ENCODE measurements at places on chromosomes 1 and 21.

DNA sequence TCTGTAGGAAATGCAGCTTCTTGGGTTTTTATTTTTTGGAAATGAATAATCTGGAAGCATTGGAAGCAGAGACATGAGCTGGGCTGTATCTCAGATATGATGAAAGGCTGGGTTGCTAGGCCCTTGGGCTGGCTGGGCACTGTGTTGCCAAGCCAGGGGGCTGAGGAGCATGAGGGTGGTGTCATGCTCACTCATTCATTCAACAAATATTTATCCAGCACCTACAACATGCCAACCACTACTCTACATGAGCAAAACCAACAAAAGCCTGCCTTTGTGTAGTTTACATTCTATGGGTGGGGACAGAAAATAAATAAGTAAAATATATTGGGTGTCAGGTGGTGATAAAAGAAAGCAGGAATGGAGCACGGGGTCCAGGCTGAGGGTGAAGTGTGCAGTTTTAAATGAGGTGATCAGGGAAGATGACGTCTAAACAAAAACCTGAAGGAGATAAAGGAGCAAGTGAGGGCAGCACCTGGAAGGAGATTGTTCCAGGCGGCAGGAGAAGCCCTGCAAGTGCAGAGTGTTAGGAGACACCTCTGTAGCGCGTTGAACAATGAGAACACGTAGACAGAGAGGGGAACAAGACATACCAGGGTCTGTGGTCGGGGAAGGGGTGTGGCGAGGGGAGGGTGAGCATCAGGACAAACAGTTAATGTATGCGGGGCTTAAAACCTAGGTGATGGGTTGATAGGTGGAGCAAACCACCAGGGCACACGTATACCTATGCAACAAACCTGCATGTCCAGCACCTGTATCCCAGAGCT lies 10.9 kb downstream of the TAGLN2 start:
- H3K27me3 ChIP-seq: no peaks in the 10 kb centered on the region
- DNase-seq: no peak
- peaks cover 30% of the 10 kb centered on the region for H3K4me1 ChIP-seq
- peaks cover 3% of the 10 kb centered on the region for H3K36me3 ChIP-seq
- H3K4me3 ChIP-seq: no peak overlapping the region
- peak overlapping the region; percentile 29 for H3K27ac ChIP-seq

DNA sequence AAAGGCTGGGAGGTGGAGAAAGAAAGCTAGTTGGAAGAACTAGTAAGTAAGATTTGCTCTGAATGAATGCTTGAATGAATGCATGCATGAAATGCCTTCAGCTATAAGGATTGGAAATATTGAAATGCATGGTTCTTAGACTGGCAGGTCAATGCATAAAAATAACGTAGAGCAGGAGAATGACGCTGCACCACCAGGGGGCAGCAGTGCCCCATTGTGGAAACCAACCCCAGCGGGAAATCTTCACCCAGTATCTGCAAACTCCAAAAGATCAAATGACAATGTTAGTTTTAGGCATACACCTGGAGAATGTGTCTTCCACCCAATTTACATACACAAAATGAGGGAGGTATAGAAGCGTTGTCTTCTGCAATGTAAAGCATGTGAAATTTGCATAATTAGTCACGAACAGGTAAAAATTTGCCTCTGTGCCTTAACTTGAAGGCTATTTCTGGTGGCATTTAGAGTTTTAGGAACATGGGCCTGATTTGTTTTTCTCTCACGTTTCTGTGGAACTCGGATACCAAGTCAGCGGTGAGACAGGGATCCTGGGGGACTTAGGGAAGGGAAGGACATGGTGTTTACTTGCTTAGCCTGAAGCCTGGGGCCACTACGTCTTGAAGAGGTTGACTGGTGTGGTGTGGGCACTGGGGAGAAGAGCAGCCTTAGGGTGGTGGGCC lies 78.6 kb downstream of the HHAT start:
- no peak overlapping the region for H3K27ac ChIP-seq
- H3K4me1 ChIP-seq: no peaks in the 10 kb centered on the region
- H3K4me3 ChIP-seq: no peak overlapping the region

DNA sequence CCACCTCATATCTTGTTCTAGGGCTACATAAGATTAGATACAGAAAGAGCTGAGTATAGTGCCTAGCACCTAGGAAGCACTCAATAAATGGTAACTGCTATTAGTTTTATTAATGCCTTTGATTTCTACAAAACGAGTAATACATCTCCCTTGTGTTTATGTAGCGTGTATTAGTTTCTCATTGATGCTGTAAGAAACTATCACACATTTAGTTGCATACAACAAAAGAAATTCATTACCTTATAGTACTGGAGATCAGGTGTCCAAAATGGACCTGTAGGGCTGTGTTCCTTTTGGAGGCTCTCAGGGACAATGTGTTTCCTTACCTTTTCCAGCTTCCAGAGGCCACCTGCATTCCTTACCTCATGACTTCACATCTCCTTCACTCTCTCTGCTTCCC lies 961 bp upstream of the ERO1B start:
- no peak overlapping the region for H3K4me3 ChIP-seq
- H3K27ac ChIP-seq: peak overlapping the region; percentile 89
- H3K4me1 ChIP-seq: peaks cover 3% of the 10 kb centered on the region
- no peaks in the 10 kb centered on the region for H3K36me3 ChIP-seq

DNA sequence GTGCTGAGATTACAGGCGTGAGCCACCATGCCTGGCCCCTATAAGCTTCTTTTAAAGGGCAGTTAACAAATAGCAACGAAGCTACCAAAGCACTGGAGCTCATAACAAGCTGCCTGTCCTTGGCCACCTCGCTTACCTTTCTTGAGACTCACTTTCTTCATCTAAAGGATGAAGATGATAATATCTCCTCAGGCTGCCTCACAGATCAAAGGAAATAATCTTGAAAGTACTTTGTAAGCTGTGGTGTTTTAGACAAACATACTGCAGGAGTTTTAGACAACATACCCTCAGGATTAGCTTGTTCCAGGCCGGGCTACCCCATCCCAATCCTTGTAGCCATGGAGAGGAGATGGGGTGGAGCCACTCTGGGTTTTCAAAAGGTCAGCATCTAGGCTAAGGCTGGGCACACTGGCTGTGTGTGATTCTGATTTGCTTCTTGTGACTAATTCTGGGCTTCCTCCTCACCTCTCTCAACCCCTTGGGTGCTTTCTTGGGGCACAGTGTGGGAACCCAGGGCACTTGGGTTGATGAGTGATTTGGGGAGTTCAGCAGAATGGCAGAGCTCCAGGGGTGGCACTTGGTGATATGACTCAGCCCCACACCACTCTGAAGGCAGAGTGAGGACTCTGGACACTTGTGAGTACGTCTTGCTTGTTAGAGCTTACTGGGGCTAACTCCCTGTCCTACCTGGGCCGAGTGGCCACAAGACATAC lies 5.2 kb downstream of the GPR25 start:
- no peaks in the 10 kb centered on the region for H3K36me3 ChIP-seq
- H3K4me1 ChIP-seq: peaks cover 4% of the 10 kb centered on the region
- H3K27me3 ChIP-seq: peaks cover 2% of the 10 kb centered on the region
- H3K4me3 ChIP-seq: no peak overlapping the region

DNA sequence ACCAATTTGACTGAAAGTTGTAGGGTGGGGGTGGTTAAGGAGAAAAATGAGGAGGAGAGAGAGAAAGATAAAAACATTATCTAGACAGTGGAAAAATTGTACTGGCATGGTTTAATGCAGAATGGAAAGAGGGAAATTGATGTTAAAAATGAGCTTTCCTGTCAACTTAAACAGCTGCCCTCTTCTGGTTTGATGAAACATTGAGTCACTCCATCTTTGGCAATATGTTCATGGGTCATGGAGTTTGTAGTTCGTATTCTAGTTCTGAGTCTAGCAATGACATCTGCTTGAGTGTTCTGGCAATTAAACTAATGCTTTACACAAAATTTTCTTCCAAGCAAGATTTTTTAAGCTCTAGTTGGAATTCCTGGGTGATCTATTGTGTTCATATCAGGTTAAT lies 9.6 kb downstream of the ZNF648 start:
- no peaks in the 10 kb centered on the region for H3K36me3 ChIP-seq
- no peak overlapping the region for H3K4me3 ChIP-seq
- no peak for DNase-seq

GRCh38 chr1:225896937-225897549 lies 8.1 kb upstream of the LEFTY1 start:
- no peaks in the 10 kb centered on the region for H3K27me3 ChIP-seq
- H3K4me1 ChIP-seq: peaks cover 18% of the 10 kb centered on the region
- no peaks in the 10 kb centered on the region for H3K36me3 ChIP-seq
- DNase-seq: no peak

GRCh38 chr1:47675721-47676120 lies 237.9 kb downstream of the FOXD2 start:
- no peaks in the 10 kb centered on the region for H3K27me3 ChIP-seq
- no peaks in the 10 kb centered on the region for H3K36me3 ChIP-seq

GRCh38 chr1:96074422-96074821 lies 647.2 kb upstream of the PTBP2 start:
- H3K4me1 ChIP-seq: no peaks in the 10 kb centered on the region

DNA sequence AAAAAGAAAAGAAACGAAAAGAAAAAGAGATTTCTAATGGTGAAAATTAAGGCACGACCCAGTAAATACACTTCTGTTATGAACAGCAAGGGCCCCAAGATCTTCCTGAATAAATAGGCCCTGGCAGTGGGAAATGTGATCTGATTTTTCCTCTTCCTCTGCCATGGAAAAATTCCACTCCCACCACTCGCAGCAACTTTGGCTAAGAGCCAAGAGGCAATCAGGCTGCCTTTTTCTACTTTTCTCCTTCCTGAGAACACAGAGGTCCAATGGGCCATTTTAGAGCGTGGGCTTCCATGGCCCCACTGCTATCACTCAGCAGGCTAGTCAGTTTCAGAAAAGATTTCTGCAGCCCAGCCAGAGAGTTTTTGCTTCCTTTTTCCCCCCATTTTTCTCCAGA lies 33.7 kb upstream of the AK4 start:
- no peak for DNase-seq
- no peaks in the 10 kb centered on the region for H3K27me3 ChIP-seq
- no peaks in the 10 kb centered on the region for H3K4me1 ChIP-seq

- H3K36me3 ChIP-seq: peaks cover 10% of the 10 kb centered on the region
- no peaks in the 10 kb centered on the region for H3K27me3 ChIP-seq
- no peaks in the 10 kb centered on the region for H3K4me1 ChIP-seq
- no peak overlapping the region for H3K4me3 ChIP-seq
- no peak overlapping the region for H3K27ac ChIP-seq
- no peak for DNase-seq
These were observed 2.8 kb downstream of the MX1 start for GRCh38 chr21:41428847-41429246.

- H3K27ac ChIP-seq: no peak overlapping the region
- no peak overlapping the region for H3K4me3 ChIP-seq
- no peak for DNase-seq
- H3K36me3 ChIP-seq: no peaks in the 10 kb centered on the region
- H3K4me1 ChIP-seq: peaks cover 3% of the 10 kb centered on the region
These were observed 30.6 kb upstream of the TADA1 start for GRCh38 chr1:166906647-166907046.

- peak overlapping the region; percentile 69 for H3K27ac ChIP-seq
- H3K4me3 ChIP-seq: peak overlapping the region; percentile 99
- H3K27me3 ChIP-seq: no peaks in the 10 kb centered on the region
- H3K36me3 ChIP-seq: peaks cover 6% of the 10 kb centered on the region
- peaks cover 20% of the 10 kb centered on the region for H3K4me1 ChIP-seq
- DNase-seq: no peak
These were observed 684 bp upstream of the MRPL20 start for GRCh38 chr1:1407636-1408318.

- no peak for DNase-seq
- no peak overlapping the region for H3K4me3 ChIP-seq
- H3K4me1 ChIP-seq: no peaks in the 10 kb centered on the region
- no peaks in the 10 kb centered on the region for H3K36me3 ChIP-seq
- no peak overlapping the region for H3K27ac ChIP-seq
- no peaks in the 10 kb centered on the region for H3K27me3 ChIP-seq
These were observed 12.3 kb upstream of the DENND2D start for GRCh38 chr1:111212634-111213335.

- no peaks in the 10 kb centered on the region for H3K36me3 ChIP-seq
- no peak for DNase-seq
- H3K4me3 ChIP-seq: no peak overlapping the region
- H3K27me3 ChIP-seq: no peaks in the 10 kb centered on the region
- peak overlapping the region; percentile 94 for H3K27ac ChIP-seq
- peaks cover 11% of the 10 kb centered on the region for H3K4me1 ChIP-seq
These were observed 1.3 kb upstream of the ATP1A1 start for GRCh38 chr1:116371752-116372151.

GRCh38 chr1:29237129-29237821 lies 953 bp downstream of the PTPRU start:
- DNase-seq: peak; percentile 58
- no peaks in the 10 kb centered on the region for H3K4me1 ChIP-seq
- no peaks in the 10 kb centered on the region for H3K27me3 ChIP-seq
- peak overlapping the region; percentile 55 for H3K4me3 ChIP-seq

GRCh38 chr1:77228836-77229235 lies 9.6 kb upstream of the PIGK start:
- no peaks in the 10 kb centered on the region for H3K27me3 ChIP-seq
- no peak overlapping the region for H3K4me3 ChIP-seq
- H3K4me1 ChIP-seq: no peaks in the 10 kb centered on the region
- DNase-seq: no peak
- no peaks in the 10 kb centered on the region for H3K36me3 ChIP-seq
- H3K27ac ChIP-seq: no peak overlapping the region

DNA sequence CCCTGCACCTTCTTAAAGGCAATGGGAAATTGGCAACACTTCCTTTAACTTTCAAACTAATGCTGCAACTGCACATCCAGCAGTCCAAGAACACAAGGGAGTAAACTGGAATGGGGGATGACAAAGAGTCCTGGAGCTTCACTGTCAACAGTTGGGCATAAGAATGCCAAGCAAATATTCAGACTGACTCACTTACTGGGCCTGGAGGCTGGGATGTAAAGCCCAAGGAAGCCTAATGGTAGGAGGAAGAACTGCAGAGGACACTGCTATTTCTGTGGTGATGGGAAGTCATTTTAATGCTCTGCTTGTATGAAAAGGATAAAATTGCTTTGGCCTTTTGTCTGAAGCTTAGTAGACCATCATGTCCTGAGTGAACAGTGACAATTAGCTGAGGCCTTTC lies 15.7 kb upstream of the DMRTA2 start:
- no peak for DNase-seq
- no peaks in the 10 kb centered on the region for H3K4me1 ChIP-seq
- no peak overlapping the region for H3K27ac ChIP-seq
- peaks cover 16% of the 10 kb centered on the region for H3K36me3 ChIP-seq

DNA sequence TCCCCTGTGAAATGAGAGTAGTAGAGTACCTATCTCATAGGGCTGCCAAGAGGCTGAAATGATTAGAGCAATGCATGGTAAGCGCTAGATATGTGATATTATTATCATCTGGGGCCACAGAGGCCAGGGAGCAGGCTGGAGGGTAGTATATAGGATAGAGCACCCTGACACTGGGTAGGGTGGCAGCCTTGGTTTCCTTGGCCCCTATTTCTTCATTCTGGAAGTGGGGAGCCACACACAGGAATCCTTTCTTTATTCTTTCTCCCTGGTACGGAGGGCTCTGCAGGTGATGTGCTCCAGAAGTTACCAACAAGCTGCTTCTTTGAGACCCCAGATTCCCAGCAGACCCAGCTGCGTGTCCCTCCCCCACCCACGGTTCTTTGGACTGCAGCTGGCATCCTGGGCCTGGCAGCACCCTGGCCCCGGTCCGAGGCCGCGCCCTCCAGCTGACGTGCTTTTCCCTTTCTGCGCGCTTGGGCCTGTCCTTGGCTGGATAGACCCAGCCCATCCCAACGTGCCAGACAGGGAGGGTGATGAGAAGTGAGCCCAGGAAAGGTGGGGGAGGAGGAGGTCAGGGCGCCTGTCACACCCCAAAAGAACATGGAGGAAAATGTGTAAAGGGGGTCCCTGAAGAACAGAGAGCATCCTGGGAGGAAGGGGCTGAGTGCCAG lies 18.2 kb downstream of the INAVA start:
- no peak for DNase-seq
- H3K27me3 ChIP-seq: no peaks in the 10 kb centered on the region
- H3K36me3 ChIP-seq: peaks cover 49% of the 10 kb centered on the region

GRCh38 chr1:29285771-29286170 lies 49.4 kb downstream of the PTPRU start:
- no peak overlapping the region for H3K4me3 ChIP-seq
- H3K27ac ChIP-seq: no peak overlapping the region
- no peaks in the 10 kb centered on the region for H3K36me3 ChIP-seq
- H3K27me3 ChIP-seq: no peaks in the 10 kb centered on the region
- H3K4me1 ChIP-seq: no peaks in the 10 kb centered on the region

Data from pancreas (tissue), 10 donors.